SHP77 (cell line): ENCODE measurements at places on chromosomes 7 and 10.

DNA sequence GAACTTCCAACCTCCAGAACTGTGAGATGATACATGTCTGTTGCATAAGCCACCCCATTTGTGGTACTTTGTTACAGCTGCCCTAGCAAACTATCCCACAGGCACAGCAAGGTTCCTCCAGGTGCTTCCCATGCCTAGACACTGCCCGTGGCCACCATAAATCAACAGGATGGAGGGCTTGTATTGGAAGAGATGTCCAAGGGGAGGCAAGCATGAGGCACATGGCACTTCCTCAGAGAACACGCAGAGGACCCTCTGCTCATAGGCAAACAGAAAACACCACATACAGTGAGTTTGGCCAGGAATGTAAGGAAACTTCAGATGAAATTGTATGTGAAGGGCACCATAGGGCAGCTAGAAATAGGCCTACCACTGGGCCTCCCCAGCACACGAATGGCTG lies 291.1 kb downstream of the GRID1 start:
- no peak for DNase-seq

DNA sequence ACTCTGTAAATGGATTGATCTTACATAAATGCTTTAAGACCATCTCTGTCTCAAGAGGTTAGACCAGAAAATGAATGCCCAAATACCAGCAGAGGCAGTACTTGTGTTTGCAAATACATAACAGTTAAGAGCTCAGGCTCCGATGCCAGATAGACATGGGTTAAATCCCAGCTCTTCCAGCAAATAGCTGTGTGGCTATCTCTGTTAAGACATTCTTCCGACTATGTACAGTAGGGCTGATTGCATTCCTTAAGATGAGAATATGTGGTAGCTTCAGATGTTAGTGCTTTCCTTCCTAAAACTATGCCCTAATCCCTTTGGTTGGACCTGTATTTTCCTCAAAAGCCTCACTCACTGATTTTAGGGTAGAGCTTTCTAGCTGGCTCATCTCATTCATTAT lies 2.2 kb downstream of the IDE start:
- no peak for DNase-seq

GRCh38 chr7:29287366-29287765 lies 92.8 kb downstream of the CHN2 start:
- no peak for DNase-seq

- DNase-seq = no peak
Measured at GRCh38 chr7:99428972-99429566, 9.5 kb downstream of the PTCD1 start.

DNA sequence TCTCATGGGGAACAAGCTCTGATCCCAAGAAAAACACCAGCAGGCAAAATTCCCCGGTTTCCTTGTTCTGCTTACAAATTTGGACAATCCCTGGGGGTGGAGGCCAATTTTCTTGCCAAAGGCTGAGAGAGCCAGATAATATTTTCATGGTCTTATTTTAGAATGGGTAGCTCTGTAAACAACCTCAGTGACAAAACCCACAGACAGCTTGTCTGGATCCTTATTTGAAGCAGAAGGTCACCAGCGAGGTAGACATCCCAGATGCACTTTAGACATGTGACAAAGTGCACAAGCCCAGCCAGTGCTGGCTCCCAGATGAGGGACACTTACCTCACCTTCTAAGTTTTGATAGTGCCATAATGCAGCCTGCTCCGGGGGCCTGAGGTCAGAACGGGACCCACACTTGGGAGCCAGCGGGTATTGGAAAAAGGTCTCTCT lies 102.6 kb upstream of the DDC start:
- no peak for DNase-seq

- DNase-seq = no peak
Measured at GRCh38 chr7:48031111-48031510, 2.2 kb upstream of the SUN3 start.

DNA sequence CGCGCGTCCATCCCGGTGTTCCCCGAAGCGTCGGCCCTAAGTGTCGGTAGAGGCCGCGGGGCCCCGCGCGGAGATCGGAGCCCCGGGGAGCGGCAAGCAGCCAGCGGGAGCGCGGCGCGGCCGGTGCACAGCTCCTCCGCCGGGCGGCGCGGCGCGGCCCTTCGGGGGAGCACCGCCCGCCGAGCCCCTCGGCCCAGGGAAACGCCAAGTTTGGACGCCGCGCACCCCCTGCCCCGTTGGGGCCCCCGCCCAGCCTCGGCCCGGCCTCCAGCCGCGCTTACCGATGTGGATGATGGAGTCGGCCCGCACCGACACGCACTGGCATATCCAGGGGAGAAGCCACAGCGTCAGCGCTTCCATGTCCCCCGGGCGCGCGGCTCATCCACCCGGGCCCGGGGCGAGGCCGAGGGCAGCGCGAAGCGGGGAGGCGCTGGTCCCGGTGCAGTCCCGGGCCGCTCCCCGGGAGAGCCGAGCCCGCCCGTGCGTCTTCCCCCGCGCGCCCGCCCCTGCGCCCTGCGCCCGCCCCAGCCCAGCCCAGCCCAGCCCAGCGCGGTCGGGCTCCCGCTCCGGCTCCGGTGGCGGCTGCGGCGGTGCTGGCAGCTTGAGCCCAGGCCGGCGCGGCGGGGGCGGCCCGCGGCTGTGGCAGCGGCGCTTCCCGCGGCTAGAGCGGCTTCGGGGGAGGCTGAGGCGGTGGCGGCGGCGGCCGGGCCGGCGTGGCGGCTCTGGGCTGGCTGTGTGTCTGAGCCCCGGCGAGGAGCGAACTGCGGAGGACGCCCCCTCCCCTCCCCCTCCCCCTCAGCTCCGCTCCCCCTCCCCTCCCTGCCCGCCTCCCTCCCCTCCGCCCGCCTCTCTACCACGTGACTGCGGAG lies at the start of gene GRID1:
Gene GRID1, minus strand, starts transcription at position 763 of the 869 bp plus-strand sequence.
- DNase-seq = no peak

DNA sequence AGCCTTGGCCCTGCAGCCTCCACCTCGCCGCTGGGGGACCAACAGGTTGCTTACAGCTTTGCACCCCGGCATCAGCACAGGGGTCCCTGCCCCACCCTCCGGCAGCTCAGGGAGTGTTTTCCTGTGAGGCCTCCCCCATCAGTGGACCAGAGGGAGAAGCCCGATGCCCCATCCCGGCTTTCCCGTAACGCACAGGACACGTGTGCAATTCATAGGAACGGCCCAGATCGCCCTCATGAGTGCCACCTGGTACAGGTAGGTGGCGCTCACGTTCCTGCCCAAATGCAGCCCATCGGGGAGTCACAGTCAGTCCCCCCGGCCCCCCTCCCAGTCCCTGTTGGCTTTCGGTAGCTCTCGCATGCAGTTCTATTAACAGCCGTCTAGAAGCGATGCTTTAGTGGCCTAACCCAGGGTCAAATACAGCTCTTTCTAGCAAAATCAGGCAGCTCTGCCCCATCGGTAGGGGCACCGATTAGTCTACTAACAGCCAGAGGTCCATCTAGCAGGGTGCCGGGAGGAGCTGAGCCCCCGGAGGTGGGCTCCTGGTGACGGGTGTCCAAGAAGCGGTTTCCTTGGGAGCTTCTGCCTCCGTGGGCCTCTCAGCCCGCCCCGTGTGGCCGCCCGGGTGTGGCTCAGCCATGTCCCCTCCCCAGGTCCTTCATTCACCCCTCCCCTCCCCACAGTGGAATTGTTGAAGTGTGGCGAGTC lies 48.4 kb upstream of the GTF2IRD1 start:
- DNase-seq = no peak

GRCh38 chr7:103344453-103345149 lies at the start of gene DNAJC2:
DNAJC2 (minus strand) TSS chr7:103344767; CDS start chr7:103344622, 145 bp downstream.
- DNase-seq = peak; percentile 90

DNA sequence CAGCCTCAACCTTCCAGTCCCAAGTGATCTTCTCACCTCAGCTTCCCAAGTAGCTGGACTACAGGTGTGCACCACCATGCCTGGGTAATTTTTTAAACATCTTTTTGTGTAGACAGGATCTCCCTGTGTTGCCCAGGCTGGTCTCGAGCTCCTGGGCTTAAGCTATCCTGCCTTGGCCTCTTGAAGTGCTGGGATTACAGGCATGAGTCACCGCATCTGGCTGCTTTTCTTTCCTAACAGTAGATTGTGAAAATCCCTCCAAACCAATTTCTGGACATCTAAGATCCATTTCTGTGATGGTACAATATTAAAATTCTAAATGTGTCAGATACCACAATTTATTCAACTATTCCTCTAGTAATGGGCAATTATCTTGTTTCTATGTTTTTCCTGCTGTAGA lies 38.7 kb downstream of the RAB18 start:
- DNase-seq = no peak

GRCh38 chr7:19215412-19215811 lies 70.2 kb upstream of the FERD3L start:
- DNase-seq = no peak

DNA sequence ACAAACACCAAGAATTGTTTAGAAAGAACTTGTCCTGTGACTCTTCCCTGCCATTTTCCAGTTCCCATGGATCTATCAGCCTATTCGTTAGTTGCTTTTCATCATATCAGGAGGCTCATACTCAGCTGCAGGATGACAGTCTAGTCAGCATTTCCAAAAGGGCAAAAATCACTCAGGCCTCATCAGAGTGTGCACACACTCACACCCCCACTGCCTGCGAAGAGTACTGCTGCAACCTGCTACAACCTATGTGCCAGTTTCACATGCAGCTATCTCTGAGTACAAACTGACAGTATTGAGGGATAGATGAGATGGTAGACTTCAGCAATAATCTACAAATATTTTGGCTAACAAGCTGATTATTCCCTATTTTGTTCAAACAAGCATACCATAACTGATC lies 24.2 kb downstream of the CH25H start:
- no peak for DNase-seq

GRCh38 chr7:37686556-37687345 lies 3.2 kb downstream of the GPR141 start:
- no peak for DNase-seq

GRCh38 chr10:51527522-51528219 lies 171.7 kb downstream of the CSTF2T start:
- DNase-seq = no peak

DNA sequence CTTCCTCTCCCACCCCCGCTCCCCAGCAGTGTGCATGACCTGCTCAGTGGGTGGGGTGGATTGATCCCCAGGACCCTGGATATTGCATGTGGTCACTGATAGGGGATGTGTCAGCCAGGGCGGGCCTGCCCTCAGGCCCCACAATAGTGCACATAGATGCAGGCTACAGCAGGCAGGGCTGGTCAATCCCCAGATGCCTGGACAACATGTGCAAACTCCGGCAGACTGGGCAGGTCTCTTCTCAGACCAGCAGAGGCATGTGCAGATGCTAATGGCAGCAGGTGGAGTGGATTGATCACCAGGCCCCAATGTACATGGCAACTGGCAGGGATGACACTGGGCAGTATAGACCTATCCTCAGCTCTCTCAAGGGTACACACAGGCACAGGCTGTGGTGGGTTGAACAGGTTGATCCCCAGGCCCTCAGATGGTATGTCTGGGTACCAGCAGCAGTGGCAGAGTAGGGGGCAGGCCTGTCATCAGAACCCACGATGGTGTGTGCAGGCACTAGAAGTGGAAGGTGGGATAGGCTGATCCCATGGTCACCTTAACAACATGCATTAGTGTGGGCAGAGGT lies 98.6 kb downstream of the LANCL2 start:
- no peak for DNase-seq

- no peak for DNase-seq
Measured at GRCh38 chr7:80307227-80307856, 172.7 kb downstream of the GNAI1 start.

DNA sequence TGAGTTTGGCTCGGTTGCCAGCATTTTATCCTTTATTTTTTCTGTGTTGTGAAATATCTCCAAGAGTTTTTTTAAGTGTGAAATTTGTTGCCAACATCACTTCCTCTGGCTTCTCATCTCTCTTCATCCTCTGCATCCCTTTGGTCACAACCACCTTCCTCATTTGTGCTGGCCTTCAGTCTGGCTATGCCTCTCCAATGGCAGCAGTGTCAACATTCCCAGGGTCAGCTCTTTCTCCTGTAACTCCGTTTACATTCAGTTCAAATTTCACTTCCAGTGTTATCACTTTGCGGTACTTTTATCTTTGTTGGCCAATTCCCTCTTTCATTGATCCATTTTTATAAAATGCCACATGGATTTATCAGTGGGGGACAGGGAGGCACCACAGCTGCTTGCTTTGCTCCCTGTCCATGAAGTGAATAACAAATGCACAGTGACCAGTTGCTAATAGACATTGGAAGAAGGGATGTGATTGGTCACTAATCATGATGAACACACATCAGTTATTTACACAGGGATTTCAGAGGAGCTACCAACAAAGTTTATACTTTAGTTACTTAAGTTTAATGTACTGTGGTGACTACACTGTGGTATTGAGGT lies 311.4 kb upstream of the LRGUK start:
- DNase-seq = no peak

- DNase-seq = no peak
Measured at GRCh38 chr10:78849731-78850130, 219.0 kb upstream of the ZMIZ1 start.

- no peak for DNase-seq
Measured at GRCh38 chr10:119872610-119872859, at the start of gene MCMBP. MCMBP (minus strand) TSS chr10:119872843; CDS start chr10:119872584, 259 bp downstream.

GRCh38 chr10:78292250-78292981 lies 258.8 kb downstream of the RPS24 start:
- no peak for DNase-seq

- no peak for DNase-seq
Measured at GRCh38 chr7:45155941-45156340, 1.6 kb upstream of the RAMP3 start.

DNA sequence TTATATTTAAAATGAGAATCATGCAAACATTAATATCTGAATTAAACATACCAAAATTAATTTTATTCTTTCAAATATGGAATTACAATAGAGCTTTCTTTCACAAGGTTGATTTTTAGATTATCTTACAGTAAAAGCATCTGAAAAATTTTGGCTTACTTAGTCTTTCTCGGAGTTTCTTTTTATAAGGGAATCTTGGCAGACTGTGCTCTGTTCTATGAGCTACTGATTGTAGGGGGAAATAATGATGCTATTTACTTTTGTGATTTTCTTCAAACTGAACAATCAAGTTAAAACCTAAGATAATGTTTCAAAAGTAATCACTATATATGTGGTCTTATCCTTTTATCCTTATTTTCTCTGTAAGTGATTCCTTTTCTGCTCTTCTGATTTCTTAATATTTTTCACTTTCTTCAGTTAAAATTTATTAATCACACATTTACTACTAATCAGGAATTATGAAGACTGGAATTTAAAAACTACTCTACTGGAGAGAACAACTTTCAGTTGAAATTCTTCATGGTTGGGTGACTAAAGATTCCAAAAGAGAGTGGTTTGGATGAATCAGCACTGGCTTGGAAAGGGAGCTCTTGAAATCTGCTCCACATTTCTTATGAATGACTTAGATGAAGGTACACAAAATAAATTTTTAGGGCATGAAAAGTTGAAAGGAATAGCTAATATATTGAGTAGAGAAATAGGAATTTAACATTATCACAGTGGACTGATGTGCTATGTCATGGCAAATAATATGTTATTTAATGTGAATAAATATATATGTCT lies 103.9 kb downstream of the PPP1R9A start:
- no peak for DNase-seq
